Osteoblast (primary cell): ENCODE measurements at places on chromosomes 6 and 20. TPM values are rescaled to one million over a fixed set of nuclear protein-coding genes. Genes with fewer than 3 reads are reported as not detected.

GRCh38 chr6:49430866-49431265, 32.2 kb downstream of the MMUT start:
- DNase-seq: no peak
- H3K36me3 ChIP-seq: peaks cover 18% of the 10 kb centered on the region
- H3K4me3 ChIP-seq: no peak overlapping the region
- no peak overlapping the region for H3K27ac ChIP-seq
- no peaks in the 10 kb centered on the region for H3K27me3 ChIP-seq

GRCh38 chr6:137876547-137876946, 9.5 kb downstream of the TNFAIP3 start:
- H3K27me3 ChIP-seq: no peaks in the 10 kb centered on the region
- H3K4me3 ChIP-seq: no peak overlapping the region
- no peak overlapping the region for H3K27ac ChIP-seq
- peaks cover 81% of the 10 kb centered on the region for H3K36me3 ChIP-seq
- peaks cover 64% of the 10 kb centered on the region for H3K4me1 ChIP-seq
- no peak for DNase-seq

- H3K27me3 ChIP-seq: peaks cover 52% of the 10 kb centered on the region
- no peak for DNase-seq
- no peak overlapping the region for H3K27ac ChIP-seq
Measured at GRCh38 chr6:4282926-4283325, 147.6 kb upstream of the ECI2 start.

GRCh38 chr6:328136-328670, 35.9 kb downstream of the DUSP22 start:
- DNase-seq: peak; percentile 96
- H3K27me3 ChIP-seq: no peaks in the 10 kb centered on the region
- H3K36me3 ChIP-seq: no peaks in the 10 kb centered on the region

GRCh38 chr6:3696525-3697088, 54.9 kb downstream of the PXDC1 start:
- peaks cover 38% of the 10 kb centered on the region for H3K4me1 ChIP-seq
- H3K27ac ChIP-seq: no peak overlapping the region
- no peaks in the 10 kb centered on the region for H3K27me3 ChIP-seq

GRCh38 chr6:120164531-120164930, 815.0 kb upstream of the MAN1A1 start:
- H3K4me1 ChIP-seq: no peaks in the 10 kb centered on the region
- no peaks in the 10 kb centered on the region for H3K36me3 ChIP-seq
- no peak overlapping the region for H3K4me3 ChIP-seq
- no peak overlapping the region for H3K27ac ChIP-seq

DNA sequence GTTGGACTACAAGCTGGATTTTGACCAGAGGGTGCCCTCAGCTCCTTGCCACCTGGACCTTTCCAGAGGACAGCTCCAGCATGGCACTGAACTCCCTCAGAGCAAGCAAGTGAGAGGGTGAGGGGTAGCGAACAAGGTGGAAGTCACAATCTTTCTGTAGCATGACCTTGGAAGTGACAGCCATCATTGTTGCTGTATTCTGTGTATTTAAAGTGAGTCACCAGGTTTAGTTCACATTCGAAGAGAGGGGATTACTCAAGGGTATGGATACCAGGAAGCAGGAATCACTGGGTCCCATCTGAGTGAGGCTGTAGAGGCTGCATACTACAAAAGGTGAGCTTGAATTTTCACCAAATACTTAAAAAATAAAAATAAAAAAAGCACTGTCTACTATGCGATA, 280.0 kb upstream of the SPTLC3 start:
- no peaks in the 10 kb centered on the region for H3K4me1 ChIP-seq
- no peaks in the 10 kb centered on the region for H3K36me3 ChIP-seq
- H3K27ac ChIP-seq: no peak overlapping the region
- no peak for DNase-seq
- no peaks in the 10 kb centered on the region for H3K27me3 ChIP-seq

- peaks cover 32% of the 10 kb centered on the region for H3K4me1 ChIP-seq
- no peak overlapping the region for H3K27ac ChIP-seq
- H3K4me3 ChIP-seq: no peak overlapping the region
- DNase-seq: no peak
Measured at GRCh38 chr6:3425574-3425973, 31.3 kb downstream of the SLC22A23 start.

- no peak overlapping the region for H3K27ac ChIP-seq
- no peak overlapping the region for H3K4me3 ChIP-seq
- H3K27me3 ChIP-seq: no peaks in the 10 kb centered on the region
- no peaks in the 10 kb centered on the region for H3K4me1 ChIP-seq
Measured at GRCh38 chr6:131292145-131292938, 157.1 kb downstream of the AKAP7 start.

- no peaks in the 10 kb centered on the region for H3K36me3 ChIP-seq
- H3K27me3 ChIP-seq: peaks cover 42% of the 10 kb centered on the region
- DNase-seq: no peak
- H3K27ac ChIP-seq: no peak overlapping the region
- no peak overlapping the region for H3K4me3 ChIP-seq
- H3K4me1 ChIP-seq: no peaks in the 10 kb centered on the region
Measured at GRCh38 chr20:45128099-45128498, 3.8 kb upstream of the WFDC12 start.

GRCh38 chr20:20327746-20328145, 40.2 kb upstream of the INSM1 start:
- no peaks in the 10 kb centered on the region for H3K36me3 ChIP-seq
- no peak overlapping the region for H3K4me3 ChIP-seq
- no peaks in the 10 kb centered on the region for H3K4me1 ChIP-seq
- no peaks in the 10 kb centered on the region for H3K27me3 ChIP-seq
- no peak overlapping the region for H3K27ac ChIP-seq

- H3K27me3 ChIP-seq: no peaks in the 10 kb centered on the region
- peak overlapping the region; percentile 24 for H3K4me3 ChIP-seq
- no peaks in the 10 kb centered on the region for H3K36me3 ChIP-seq
- H3K27ac ChIP-seq: peak overlapping the region; percentile 98
Measured at GRCh38 chr6:73722318-73723060, 26.5 kb downstream of the CD109 start.

GRCh38 chr6:143375022-143375585, 75.4 kb downstream of the ADAT2 start:
- H3K27ac ChIP-seq: no peak overlapping the region
- H3K36me3 ChIP-seq: no peaks in the 10 kb centered on the region
- no peaks in the 10 kb centered on the region for H3K4me1 ChIP-seq

- DNase-seq: peak; percentile 89
- peak overlapping the region; percentile 23 for H3K27ac ChIP-seq
- no peaks in the 10 kb centered on the region for H3K36me3 ChIP-seq
- peaks cover 16% of the 10 kb centered on the region for H3K4me1 ChIP-seq
- no peak overlapping the region for H3K4me3 ChIP-seq
- H3K27me3 ChIP-seq: no peaks in the 10 kb centered on the region
Measured at GRCh38 chr6:22320750-22321149, 23.9 kb upstream of the PRL start.

GRCh38 chr6:25002326-25003091, 66.7 kb upstream of the RIPOR2 start:
- no peak overlapping the region for H3K4me3 ChIP-seq
- H3K27ac ChIP-seq: no peak overlapping the region
- no peak for DNase-seq
- H3K36me3 ChIP-seq: no peaks in the 10 kb centered on the region

- H3K27ac ChIP-seq: peak overlapping the region; percentile 75
- H3K4me1 ChIP-seq: peaks cover 45% of the 10 kb centered on the region
- DNase-seq: no peak
Measured at GRCh38 chr6:127481111-127481510, 21.9 kb upstream of the KIAA0408 start.

- H3K27ac ChIP-seq: peak overlapping the region; percentile 40
- peak overlapping the region; percentile 81 for H3K4me3 ChIP-seq
- no peaks in the 10 kb centered on the region for H3K27me3 ChIP-seq
- DNase-seq: peak; percentile 62
Measured at GRCh38 chr6:35686873-35687555, 1.7 kb downstream of the FKBP5 start.

DNA sequence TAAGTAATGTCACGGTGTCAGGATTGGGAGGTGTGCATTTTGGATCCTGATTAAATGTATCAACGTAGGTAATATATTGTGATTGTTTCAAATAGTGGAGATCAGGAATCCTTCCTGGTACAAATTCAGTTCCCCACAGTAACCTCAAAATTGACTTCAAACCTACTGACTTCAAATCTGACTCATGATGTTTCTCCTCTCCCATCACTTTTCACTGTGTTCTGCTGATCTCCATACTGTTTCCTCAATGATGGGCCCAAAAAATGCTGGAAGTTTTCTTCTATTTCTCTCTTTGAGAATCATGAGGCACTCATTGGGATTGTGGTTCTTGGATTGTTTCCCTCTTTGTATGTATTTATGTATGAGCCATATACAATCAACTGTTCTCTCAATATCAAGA, 35.9 kb downstream of the LAMA2 start:
- no peaks in the 10 kb centered on the region for H3K36me3 ChIP-seq
- peaks cover 5% of the 10 kb centered on the region for H3K4me1 ChIP-seq
- H3K4me3 ChIP-seq: no peak overlapping the region
- peak; percentile 47 for DNase-seq
- no peaks in the 10 kb centered on the region for H3K27me3 ChIP-seq

Gene EYA4
- total RNA-seq: 35.5 and 35.9 TPM in 2 replicates

Gene PRR18
- total RNA-seq: 0.29 TPM in 1 of 2 replicates, not detected in the other

Gene COL11A2
- total RNA-seq: 1.8 TPM in 2 replicates

Gene SYTL3
- total RNA-seq: 1.5 and 2.2 TPM in 2 replicates

Gene PAX1
- under 0.01 TPM in 1 of 2 replicates, not detected in the other for total RNA-seq

Gene VGLL2
- not detected in 2 replicates for total RNA-seq

Gene HTR1B
- total RNA-seq: not detected in 2 replicates

Gene PTGIS
- 33.6 and 89.8 TPM in 2 replicates for total RNA-seq

Gene RSPH9
- total RNA-seq: under 0.01 and 0.36 TPM in 2 replicates

Gene MYLK2
- under 0.01 and 0.36 TPM in 2 replicates for total RNA-seq
